ENCODE measurements at places on chromosomes 16 and 17.
A peak's percentile ranks its signal among the peaks of the same experiment; 100 is the strongest.

DNA sequence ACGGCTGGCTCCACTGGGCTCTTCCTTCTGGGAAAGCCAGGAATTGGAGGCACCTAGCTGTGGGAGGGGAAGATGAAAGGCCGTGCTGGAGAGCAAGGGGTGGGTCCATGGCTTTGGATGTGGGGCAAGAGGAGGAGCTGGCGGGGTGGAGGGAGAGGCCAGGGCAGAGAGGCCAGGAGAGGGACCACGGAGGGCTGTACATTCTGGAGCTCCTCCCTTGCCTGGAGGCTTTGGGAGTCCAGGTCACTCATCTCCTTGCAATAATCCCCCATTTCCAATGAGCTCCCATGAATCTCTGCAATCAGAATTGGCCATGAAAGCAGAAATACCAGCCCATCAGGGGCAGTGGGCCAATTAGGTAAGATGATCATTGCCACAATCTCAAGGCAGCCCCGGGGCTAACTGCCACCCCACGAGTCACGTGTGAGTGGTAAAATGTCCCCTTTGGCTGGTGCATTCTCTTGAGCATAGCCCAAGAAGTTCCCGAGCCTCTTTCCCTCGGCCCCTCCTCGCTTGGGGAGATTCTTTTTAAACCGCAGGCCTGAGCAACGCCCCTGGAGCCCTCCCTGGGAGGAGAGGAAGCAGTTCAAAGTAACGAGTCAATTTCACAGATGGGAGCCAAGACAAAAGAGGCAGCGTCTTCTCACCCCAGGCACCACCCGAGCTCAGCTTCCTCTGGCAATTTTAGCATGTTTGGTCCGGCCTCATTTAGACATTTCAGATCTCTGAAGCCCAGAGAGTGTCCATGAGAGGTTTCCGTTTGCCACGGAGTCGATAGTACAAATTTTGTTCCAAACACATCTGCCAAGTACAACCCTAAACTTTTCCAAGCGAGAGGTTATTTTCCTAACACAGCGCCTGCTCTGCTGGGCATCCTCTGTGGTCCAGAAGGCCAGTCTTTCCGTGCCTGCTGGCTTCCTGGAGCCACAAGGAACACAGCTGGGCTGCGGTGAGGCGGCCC is 13.4 kb downstream of the RTN4RL1 start:
- DNase-seq: peak; percentile 86

DNA sequence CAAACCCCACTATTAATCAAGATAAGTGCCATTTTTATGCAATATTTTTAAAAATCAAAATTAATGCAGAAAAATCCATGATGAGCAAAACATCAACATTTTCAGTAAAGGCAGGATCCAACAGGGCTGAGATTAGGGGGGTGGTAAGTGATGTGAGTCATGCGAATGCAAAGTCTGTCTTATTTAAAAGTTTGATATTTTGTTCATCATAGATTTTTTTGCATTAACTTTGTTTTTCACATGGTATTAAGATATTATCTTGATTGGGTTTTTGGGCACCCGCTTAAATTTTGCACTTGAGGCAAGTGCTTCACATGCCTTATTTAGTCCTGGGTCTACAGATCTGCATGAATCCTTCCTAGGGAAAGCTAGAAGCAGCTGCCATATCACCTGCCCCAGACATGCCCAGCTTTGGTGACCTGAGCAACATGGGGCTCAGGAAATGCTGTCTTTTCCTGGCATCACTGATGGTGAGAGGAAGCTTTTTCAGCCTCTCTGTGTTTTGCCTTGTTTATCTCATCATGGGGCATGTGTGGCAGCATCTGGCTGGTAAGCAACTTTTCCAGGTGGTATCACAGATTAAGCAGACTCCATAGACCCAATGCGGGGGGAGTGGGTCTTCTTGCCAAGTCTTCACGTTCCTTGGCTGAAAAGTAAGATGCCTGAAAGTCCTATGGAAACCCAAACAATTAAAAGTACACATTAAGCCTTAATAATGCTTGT is 57.6 kb upstream of the NFAT5 start:
- no peak for DNase-seq

GRCh38 chr17:77681861-77682260 is 276.6 kb upstream of the TNRC6C start:
- DNase-seq: no peak

DNA sequence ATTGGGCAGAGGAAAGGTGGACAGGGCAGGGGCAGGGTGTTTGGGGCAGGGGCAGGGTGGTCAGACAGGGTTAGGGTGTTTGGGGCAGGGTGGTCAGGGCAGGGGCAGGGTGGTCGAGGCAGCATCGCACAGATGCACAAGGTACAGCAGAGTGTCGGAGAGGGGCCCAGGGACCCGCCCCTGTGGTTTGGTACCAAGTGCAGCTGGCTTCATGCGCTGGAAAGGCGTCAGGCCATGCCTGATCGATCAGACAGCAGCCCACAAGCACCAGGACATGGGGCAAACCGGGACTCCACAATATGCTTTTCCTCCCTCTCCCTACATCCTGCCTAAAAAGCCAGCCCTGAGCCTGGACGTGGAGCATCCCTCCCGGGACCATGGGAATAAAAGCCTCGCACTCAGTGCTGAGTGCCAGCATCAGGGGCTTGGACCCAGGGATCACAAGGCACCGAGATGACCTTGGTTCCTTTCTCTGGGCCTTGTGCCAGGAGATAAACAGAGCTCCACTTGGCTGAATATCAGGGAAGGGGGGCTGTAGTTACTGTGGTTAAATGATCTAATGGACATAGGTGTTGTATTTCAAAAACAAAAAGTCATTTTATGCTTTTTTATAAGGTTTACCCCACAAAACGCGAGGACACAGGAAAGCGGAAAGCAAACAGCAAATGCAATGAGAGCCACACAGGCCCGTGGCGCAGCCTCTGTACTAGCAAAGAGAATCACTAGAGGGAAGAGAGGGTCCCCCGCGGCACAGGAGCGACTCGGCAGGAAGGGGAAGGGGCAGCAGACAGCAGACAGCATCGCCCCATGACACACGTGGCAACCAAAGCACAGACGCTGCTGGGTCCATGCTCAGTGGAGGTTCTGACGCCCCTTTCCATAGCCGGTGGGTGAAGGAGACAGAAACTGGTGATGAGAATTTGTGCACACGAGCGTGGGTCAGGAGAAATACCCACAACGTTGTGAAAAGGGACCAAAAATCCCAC is 5.3 kb upstream of the HEXD start:
- DNase-seq: no peak

GRCh38 chr16:1992704-1993317 is 3.0 kb downstream of the SYNGR3 start:
- no peak for DNase-seq

GRCh38 chr16:78894886-78895285 is 705.7 kb downstream of the MAF start:
- DNase-seq: no peak

GRCh38 chr17:80263253-80264204 is 2.9 kb downstream of the RNF213 start:
- DNase-seq: peak; percentile 61

DNA sequence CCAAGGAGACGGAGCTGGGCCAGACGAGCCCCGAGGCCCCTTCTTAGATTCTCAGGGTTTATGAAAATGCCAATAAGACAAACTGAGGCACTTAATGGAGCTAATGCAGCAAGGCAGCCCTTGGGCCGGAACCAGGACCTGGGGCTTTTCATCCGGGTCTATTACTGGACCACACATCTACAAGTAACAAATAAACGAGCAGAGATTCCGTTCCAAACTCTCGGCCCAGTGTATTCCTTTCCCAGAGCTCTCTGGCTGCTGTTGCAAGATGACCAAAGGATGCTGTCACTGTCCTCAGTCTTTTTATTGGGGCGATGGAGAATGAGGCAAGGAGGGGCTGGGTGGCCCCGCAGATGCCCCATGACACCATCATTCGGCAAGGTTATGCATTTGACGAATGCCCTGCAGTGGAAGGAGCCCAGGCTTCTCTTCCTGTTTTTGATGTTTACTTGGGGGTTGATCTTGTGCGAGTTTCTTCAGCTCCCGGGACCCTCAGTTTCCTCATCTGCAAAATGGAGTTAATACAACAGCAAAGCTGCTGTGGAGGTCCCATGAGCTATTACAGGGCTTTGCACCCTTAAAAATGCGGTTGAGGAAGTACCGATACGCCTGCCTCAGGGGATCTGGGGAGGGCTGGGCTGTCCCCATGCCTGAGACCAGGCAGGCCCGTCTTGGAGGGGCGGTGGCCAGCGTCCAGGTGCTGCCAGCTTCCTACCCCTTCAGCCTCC is 1.1 kb upstream of the NTN1 start:
- DNase-seq: no peak

- DNase-seq: no peak
Observed at GRCh38 chr17:64406321-64407200, 15.9 kb upstream of the PECAM1 start.

DNA sequence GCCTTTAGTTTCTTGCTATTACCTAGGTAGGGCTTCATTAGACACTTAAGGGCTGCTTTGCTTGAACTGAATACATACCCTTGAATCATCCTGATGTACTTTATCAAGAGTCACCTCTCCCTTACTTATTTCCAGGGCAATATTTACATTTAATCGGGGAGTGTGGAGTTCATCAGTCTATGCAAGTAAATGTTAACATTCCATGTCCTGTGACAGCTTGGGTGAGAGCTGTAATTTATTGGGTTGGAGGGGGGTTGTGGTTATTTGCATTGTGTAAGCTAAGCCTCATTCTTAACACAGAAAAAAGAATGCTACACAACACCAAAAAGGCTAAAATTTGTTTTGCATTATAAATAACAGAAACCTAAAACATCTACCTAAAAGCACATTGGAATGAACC is 16.7 kb downstream of the KCNJ16 start:
- DNase-seq: no peak

- peak; percentile 78 for DNase-seq
Observed at GRCh38 chr17:59373882-59374495, 42.5 kb downstream of the YPEL2 start.

DNA sequence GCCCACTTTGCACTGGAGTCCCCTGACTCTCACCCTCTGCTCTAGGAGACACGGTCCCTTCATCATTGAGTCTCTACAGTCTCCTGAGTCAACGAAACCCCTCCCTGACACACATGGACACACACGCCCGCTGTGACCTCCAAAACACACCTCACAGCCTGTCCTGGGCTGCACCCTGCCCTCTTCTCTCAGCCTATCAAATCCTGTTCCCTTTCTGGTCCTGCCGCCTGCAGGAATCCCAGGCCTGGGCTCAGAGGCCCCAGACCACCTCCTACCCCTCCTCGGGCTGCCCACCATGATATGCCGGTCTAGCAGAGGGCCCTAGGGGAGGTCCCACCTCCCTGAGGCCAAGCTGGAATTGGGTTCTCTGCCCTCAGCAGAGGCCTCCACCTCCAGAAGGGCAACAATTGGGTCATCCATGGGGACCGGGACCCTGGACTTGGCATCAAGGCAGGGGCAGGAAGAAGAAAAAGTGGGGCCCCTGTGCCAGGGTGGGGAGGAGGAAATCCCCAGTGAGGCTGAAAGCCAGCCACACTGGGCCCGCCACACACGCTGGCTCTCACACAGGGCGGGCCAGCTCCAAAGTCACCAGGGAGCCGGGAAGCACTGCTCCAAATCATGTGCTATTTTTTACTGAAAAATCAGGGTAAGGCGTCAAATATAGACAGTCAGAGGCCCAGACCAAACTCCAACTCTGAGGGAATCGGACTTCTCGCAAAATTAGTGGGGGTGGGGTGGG is 3.4 kb downstream of the PPP1R9B start:
- no peak for DNase-seq

- no peak for DNase-seq
Observed at GRCh38 chr17:78959803-78960202, 19.9 kb downstream of the LGALS3BP start.

GRCh38 chr17:16474012-16474725 is 17.8 kb downstream of the LRRC75A start:
- DNase-seq: no peak

DNA sequence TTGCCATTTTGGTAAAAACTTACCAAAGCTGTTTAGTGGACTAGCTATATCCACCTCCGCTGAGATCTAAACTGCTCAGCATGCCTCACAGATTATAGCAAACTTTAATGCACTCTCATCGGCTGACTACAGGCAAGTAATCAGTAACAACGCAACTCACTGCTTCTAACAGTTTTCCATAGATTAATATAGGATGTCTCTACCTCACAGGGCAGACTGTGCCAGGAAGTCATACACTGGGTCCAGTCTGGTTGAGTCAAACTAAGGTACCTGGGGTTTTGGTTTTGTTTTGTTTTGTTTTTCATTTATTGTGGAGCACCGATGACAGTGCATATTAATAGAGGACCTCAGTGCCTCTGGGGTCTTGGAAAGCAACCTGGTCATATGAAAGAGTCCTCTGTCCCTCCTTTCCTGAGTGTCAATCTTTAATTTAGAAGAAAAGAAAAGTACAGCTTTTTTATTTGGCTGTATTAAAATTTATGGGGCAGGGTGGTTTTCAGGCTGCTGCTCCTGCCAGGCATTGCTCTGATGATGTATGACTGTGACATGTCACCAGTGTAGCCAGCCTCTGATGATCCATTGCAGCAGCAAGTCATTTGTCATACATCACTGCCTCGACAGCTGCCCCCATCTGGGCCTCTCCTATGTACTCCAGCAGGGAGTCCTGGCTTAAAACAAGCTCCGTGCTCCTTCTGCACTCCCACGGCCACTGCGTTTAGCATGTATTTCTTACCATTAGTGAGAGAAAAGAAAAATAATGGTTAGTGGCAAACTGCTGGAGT is 854.1 kb downstream of the KCNJ2 start:
- DNase-seq: no peak

- no peak for DNase-seq
Observed at GRCh38 chr16:88005181-88005581, 53.9 kb downstream of the BANP start.

GRCh38 chr17:37750768-37751475 is 6.1 kb upstream of the HNF1B start:
- no peak for DNase-seq

- peak; percentile 47 for DNase-seq
Observed at GRCh38 chr17:72850410-72851118, 241.9 kb downstream of the SLC39A11 start.

DNA sequence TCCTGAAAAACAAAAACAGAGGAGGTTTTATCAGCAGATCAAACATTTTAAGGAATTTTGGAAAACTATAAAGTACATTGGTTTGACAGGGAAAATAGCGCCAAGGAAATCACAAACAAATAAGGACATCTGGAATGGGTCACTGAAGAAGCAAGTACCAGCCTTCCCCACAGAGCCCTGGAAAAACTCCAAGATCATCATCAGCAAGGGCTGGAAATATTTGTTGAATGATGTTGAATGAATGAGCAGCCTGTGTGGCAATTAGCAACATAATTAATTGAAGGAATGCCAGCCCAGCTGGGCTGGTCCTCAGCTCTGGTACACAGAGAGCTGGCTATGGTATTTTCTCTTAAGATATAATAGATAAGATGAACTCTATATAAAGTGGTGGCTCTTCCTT is 290.4 kb downstream of the HS3ST3A1 start:
- DNase-seq: peak; percentile 71

DNA sequence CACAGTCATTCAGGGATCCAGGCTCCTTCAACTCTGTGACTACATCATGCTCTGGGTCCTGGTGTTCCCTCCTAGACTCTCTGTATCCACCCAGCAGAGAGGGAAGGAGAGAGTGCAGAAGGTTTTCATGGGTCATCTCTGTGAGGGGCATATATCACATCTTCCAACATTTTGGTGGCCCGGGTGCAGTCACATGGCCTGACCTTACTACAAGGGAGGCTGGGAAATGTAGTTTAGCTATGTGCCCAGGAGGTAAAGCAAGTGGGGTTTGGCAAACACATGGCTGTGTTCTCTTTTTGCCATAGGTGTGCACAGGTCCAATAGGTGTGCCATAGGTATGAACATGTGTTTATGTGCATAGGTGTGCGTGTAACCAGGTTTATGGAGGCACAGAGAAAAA is 222.2 kb upstream of the EEF2KMT start:
- no peak for DNase-seq
